ENCODE measurements at places on chromosomes 4 and X.

GRCh38 chr4:184061582-184061981 is 156.1 kb downstream of the ENPP6 start:
- DNase-seq = no peak

DNA sequence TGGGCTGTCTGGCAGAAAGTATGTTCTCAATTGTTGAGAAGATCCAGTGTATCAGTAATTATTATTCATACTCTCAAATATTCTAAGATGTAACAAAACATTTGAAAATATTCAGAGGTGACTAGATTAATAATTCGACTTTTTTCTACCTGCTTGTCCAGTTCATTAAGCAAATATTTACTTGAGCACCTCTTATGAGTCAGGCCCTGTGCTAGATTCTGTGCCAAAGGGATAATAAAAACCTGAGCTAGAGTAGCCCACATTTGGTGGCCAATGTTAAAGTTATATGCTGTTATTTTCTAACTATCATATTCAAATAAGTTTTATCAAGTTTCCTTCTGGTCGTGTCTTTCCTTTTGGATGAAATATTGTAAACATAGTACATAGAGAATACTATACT is 58.5 kb downstream of the ARHGAP10 start:
- DNase-seq = no peak

DNA sequence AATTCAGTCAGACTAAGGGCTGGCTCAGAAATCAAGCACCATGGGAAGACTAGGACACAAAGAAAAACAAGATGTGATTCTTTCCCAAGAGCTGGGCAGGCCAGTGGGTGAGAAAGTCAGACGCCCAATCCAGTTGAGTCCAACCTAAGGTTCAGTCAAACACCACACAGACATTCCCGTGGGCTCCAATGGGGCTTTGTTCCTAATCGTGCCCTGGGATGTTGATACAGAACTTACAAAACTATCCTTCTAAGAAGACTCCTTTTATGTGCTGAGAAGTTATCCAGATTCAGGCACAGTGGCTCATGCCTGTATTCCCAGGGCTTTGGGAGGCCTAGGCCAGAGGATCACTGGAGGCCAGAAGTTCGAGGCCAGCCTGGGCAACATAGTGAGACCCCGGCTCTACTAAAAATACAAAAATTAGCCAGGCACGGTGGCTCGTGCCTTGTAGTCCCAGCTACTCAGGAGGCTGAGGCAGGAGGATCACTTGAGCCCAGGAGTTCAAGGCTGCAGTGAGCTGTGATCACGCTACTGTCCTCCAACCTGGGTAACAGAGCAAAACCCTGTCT is 3.7 kb downstream of the BLOC1S4 start:
- no peak for DNase-seq

- DNase-seq = no peak
Measured at GRCh38 chr4:186934244-186934643, 210.6 kb upstream of the FAT1 start.

GRCh38 chrX:134181275-134181660 is 55.7 kb upstream of the CCDC160 start:
- no peak for DNase-seq

DNA sequence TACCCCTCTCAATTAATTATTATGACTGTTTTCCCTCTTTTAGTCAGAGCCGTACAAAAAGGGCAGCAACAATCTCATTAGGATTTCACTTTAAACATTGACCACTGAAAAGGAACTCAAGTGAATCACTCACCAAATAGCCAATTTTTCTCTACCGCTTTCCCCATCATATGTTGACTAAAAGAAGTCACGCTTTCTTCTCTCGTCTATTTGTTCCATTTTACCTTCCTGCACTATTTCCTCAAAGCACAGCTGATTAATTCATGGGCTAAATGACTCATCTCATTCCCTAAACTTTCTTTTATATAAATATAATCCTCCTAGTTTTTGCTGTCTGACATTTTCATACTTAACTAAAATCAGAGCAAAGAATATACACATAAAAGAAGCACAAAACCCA is 8.2 kb downstream of the MID1 start:
- DNase-seq = no peak

DNA sequence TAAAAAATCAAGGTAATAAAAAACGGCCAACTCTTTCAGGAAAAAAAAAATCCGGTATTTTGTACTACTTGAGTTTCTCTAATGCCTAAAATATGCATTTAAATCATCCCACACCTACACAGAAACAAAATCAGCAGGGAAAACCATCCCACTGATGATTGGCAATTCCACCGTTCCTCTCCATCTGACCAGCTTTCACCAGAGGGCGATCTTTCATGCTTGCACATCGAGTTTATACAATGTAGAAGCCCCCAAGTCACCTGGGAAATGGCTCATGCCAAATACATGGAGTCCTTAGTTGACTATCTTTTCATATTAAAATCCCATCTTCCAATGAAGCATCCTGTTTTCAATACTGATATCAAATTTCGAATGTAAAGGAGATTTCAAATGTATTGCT is 69.2 kb downstream of the PTCHD1 start:
- peak; percentile 9 for DNase-seq

DNA sequence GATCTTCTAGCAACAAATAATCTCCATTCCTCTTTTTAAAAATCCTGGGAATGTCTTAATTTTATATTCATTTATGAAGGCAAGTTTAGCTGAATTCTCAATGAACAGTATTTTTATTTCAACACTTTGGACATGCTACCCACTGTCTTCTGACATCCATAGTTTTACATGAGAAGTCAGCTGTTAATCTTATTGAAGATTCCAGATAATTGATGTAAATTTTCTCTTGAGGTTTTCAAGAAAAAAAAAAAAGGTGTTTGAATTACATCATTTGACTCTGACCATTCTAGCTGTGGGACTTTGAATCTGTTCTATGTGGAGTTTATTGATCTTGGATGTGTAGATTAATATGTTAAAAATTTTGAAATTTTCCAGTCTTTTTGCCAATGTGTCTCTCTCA is 28.0 kb downstream of the PDHA2 start:
- DNase-seq = peak; percentile 38

DNA sequence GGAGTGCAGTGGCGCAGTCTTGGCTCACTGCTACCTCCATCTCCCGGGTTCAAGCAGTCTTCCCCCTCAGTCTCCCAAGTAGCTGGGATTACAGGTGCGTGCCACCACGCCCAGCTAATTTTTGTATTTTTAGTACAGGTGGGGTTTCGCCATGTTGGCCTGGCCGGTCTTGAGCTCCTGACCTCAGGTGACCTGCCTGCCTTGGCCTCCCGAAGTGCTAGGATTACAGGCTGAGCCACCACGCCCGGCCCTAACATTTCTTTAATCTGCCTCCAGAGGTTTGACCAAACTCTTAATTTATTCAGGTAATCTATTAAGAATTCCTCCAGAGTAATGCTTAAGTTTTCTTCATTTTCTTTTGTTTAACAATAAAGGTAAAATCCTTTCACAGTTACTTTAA is 171.0 kb downstream of the RAPGEF2 start:
- no peak for DNase-seq

- DNase-seq = no peak
Measured at GRCh38 chr4:36328130-36328529, 46.7 kb downstream of the DTHD1 start.

GRCh38 chr4:74111990-74112389 is 13.0 kb upstream of the CXCL2 start:
- no peak for DNase-seq

DNA sequence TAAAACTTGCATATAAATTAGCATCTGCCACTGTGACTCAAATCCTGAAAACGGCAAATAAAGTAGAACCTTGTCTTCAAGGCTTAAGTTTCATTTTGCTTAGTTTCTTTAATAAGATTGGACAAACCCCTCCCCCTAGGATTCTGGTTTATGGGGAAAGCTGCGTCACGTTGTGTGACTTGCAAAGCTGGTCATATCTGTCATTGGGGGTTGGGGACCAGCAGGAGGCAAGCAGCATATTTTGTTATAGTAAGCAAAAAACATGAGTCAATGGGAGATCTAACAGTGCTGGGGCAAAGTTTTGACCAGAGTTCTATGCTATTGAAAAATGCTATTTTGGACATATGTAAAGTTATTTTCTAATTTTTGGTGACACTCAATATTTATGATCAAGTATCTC is 407.3 kb downstream of the PCDH18 start:
- DNase-seq = peak; percentile 83

DNA sequence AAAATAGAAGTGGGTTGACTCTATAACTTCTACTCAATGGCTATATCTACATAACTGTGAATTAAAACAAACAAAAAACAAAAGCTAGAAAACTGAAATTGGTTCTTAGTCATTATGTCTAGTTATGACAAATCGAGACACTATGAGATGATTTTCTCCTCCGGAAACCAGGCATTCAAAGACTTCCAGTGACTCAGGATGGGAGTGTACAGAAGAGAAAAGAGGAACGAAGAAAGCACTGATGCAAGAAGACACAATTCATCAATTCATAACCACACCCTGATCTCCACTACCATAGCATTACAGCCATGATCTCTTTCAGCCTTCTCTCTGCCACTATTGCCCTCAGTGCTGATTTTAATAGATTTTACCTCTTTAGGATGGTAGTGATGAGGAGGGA is 253.6 kb downstream of the CBLL2 start:
- DNase-seq = peak; percentile 36

GRCh38 chr4:66014146-66014765 is 344.0 kb upstream of the EPHA5 start:
- DNase-seq = no peak

DNA sequence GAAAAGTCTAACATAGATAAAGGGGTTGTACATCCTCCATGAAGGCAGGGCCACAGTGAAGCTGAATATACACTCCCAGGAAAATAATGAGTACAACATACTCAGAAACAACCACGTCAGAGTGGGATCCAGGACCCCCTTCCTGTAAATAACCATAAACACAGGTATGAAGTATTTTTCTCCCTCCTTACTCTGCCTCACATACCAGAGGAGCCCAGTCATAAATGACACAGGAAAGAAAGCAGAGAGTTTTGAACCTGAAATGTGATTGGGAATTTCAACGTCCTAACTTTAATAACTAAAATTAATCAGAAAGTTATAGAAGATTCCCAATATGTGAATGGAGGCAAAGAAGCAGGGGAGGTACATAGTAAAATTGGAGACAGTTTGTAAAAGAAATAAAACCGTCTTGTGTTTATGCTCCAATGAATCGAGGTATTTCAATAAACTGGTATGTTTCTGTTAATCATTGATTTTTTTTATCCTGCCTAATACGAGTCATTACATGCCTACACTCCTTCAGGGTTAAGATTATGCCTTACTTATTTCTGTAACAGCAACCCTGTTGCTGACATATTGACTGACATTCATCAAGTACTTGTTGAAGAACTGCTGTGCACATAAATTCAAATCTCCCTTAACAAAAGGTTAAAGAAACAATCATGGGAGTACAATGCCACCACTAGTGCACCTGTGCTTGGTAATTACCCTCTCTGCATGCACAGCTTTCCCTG is 431.3 kb downstream of the KCNIP4 start:
- DNase-seq = no peak

DNA sequence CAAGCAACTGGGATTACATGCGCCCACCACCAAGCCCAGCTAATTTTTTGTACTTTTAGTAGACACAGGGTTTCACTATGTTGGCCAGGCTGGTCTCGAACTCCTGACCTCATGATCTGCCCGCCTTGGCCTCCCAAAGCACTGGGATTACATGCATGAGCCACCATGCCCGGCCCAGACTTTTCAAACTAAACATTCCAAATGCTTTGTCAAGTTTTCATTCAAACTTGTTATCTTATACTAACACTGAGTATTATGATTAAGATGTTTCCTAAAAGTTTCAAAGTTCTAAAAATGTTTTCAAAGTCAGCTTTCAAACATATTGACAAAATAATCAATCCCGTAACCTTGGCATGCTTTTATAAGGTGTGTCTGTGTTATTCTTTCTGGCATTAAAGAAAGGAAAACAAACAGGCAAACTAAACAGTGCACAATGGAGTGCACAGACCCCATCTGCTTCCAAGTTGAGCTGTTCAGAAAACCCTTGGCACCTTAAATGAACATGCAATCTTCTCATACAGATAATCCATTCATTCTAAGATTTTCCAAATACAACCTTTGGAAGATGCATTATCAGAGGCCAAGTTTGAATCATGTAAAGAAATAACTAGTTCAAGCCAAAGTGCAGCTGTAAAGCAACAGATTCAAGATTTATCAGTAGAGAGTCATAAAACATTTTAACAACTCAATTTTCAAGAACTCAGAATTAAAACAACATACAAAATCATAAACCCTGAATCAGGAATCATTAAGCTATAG is 49.1 kb downstream of the ABCG2 start:
- no peak for DNase-seq

GRCh38 chrX:15451913-15452312 is 41.2 kb downstream of the PIR start:
- no peak for DNase-seq

GRCh38 chr4:153963216-153963615 is 174.3 kb upstream of the SFRP2 start:
- DNase-seq = no peak

DNA sequence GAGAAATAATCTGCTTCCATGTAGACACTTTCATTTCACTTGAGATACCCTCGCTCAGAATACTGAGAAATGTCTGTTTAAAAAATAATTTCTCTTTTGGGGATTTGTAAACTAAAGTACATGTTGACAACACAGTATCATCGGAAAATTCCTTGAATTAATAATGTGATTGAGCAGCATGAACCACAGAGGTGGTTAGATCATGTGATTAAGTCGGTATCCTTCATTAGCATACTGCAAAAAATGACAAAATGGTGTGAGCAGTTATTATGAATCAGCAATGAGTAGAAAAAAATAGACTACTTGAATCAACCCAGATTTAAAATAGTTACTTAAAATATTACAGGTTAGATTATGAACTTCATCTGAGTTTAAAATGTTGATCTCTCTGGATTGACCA is 14.1 kb downstream of the MAP7D3 start:
- DNase-seq = no peak

DNA sequence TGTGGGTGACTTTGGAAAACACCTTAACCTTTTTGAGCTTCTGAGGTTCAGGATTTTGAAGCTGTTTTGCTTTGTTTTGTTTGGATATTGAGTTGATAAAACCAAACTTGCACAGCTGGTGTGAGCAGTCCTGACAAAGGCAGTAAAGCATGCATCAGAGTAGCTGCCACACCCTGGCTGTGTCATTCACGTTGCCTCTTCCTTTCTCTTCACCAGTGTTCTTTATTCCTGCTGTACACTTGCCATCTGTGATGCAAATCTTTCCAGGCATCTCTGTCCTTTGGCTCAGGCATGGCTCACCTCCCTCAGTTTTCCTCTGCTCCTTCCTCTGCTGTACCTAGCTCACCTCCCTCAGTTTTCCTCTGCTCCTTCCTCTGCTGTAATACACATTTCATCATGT is 1850.2 kb upstream of the AGA start:
- no peak for DNase-seq

- no peak for DNase-seq
Measured at GRCh38 chr4:44662623-44663005, 11.2 kb upstream of the YIPF7 start.

DNA sequence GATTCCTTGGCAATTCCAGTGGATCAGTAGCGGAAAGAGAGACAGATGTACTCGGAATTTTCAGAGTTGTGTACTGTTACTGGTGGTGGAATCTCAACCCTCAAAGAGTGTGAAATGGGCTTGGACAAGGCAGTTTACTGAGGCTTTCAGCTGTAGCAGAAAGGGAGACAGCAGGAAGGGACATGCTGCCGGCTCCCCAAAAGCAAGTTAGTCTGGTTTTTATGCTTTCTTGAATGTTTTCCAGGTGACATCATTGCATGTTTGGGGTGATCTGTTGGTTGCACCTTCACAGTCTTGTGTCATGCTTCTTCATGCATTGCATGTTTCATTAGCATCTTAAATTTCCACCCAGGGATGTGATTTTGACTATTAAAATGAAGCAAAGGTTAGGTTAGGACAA is 1282.2 kb downstream of the ADGRL3 start:
- DNase-seq = no peak
